ENCODE measurements at places on chromosomes 3 and 15.
A peak's percentile ranks its signal among the peaks of the same experiment; 100 is the strongest.

- peak; percentile 49 for DNase-seq
Observed at GRCh38 chr3:179526989-179527391, 35.7 kb upstream of the ACTL6A start.

DNA sequence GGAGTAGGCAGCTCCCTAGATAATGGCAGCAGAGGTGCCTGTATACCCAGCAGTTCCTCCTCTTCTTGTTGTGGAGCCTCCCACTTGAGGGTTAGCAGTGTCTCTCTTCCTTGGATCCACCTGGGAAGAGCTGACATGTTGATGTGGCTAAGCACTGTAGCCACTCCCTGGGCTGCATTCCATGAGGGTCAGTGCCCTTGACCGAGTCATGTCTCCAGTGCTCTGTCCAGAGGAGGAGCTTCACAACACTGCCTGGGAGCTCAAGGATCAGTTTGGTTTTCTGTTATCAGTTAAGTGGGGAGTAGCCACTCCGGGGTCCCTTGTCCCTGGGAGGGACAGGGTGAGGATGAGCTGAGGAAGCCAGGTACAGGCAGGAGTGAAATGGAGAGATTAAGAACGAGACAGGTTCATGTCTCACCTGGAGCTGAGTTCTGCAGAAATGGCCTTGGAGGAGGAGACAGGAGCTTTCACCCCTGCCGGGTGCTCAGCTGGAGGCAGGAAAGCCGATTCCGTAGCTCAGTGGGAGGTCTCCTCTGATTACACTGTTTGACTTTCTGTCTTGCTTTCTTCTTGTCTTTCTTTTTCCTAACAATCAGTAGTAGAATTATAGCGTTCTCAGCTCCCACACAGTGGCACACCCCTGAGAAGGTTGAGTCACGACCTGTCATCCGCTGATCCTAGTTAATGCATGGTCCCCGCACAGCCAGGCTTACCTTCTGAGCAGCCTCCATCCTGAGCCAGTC is 57.9 kb upstream of the SEC22A start:
- DNase-seq: peak; percentile 38

DNA sequence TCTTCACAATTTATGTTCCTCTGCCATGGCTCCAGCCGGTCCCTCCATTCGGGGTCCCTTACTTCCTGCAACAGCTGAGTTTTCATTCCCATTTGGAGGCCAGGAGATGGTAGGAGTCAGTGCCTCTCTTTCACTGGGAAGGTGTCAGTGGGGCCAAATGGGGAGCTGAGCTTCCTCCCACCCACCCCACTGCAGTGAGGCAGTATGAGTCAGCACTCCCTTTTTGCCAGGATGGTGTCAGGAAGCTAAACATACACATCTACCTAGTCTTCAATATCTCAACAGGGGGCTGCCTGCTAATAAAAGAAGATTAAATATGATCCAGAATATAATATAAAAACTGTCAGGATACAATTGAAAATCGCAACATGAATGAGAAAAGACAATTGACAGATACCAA is 12.7 kb upstream of the ACTC1 start:
- no peak for DNase-seq

- DNase-seq: no peak
Observed at GRCh38 chr3:130635285-130635684, 111.3 kb downstream of the PIK3R4 start.

GRCh38 chr3:29484633-29485032 is 203.8 kb downstream of the RBMS3 start:
- no peak for DNase-seq

DNA sequence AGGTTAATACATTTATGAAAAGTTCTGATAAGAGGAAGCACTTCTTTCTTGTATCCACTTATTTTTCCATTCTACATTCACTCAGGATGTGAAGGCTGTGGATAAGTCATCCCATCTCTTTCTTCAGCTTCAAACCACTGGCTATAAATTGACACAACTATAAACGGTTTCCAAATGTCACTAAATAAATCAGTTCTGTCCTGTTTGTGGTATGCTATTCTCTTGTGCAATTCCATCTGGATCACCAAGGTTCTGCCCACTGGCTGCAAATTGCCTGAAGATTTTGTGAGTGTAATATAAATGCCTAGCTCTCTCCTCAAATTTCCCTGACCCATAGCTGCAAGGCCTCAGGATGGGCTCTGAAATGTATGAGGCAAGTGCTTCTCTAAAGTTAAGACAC is 7.1 kb upstream of the LMOD3 start:
- no peak for DNase-seq

GRCh38 chr3:29552051-29552450 is 271.2 kb downstream of the RBMS3 start:
- no peak for DNase-seq

GRCh38 chr3:63824309-63824708 is 5.2 kb downstream of the C3orf49 start:
- no peak for DNase-seq

- DNase-seq: no peak
Observed at GRCh38 chr3:18300916-18301315, 124.2 kb downstream of the SATB1 start.

GRCh38 chr3:113055201-113055600 is 64.4 kb downstream of the GTPBP8 start:
- no peak for DNase-seq

DNA sequence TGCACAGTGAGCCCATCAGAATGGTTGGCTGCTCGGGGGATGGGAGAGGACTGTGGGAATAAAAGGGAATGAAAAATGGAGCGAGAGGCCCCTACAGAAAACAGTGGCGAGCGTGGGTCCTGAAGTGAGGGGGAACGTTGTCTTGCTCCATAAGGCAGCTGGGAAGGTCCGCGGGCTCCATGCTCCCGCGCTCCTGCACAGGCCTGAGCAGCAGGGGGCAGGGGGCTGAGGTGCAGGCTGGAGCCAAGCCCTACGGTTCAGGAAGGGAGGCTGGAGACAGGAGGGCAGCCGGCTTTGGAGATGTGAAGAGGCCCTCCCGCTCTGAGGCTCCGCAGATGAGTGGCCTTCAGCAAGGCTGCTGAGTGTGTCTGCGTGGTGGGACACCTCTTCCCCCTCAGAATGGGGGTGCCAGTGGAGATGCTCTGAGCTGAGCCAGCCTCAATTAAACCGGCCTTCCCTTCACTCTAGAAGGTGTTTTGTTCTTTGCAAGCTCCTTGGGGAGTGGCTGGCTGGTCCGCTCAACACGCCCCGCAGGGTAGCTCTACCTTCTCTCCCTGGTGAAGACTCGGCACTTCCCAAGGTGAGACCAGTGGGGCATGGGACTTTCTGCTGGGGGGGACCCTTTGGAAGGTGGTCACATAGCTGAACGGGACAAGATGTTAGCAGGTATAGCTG is 208.0 kb downstream of the XXYLT1 start:
- DNase-seq: no peak

GRCh38 chr3:192917028-192917403 is 640 bp downstream of the MB21D2 start:
- DNase-seq: no peak

- no peak for DNase-seq
Observed at GRCh38 chr15:70530503-70530902, 232.9 kb downstream of the UACA start.

- DNase-seq: no peak
Observed at GRCh38 chr3:81349816-81350340, 411.6 kb downstream of the GBE1 start.

GRCh38 chr3:186598108-186598784 is 14.6 kb upstream of the AHSG start:
- no peak for DNase-seq

- no peak for DNase-seq
Observed at GRCh38 chr3:30708472-30708871, 102.1 kb downstream of the TGFBR2 start.

DNA sequence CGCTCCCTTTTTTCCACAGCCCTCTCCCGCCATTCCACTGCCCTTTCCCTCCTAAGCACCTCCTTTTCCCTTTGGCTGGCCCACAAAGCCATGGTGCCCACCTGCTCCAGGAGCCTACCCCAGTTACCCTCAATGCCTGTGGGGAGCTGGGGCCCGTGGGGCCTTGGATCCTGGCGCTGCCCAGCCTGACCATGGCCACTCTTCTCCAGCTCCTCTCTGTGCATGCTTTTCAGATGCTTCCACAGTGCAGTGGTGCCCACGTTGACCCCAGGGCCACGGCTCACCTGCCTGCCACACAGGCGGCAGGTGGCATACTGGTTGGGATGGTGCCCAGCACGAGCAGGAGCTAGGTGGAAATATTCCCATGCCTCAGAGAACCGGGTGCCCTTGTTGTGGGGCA is 1.5 kb downstream of the ZBED2 start:
- DNase-seq: no peak

GRCh38 chr15:83443076-83443847 is 3.9 kb upstream of the SH3GL3 start:
- DNase-seq: no peak

DNA sequence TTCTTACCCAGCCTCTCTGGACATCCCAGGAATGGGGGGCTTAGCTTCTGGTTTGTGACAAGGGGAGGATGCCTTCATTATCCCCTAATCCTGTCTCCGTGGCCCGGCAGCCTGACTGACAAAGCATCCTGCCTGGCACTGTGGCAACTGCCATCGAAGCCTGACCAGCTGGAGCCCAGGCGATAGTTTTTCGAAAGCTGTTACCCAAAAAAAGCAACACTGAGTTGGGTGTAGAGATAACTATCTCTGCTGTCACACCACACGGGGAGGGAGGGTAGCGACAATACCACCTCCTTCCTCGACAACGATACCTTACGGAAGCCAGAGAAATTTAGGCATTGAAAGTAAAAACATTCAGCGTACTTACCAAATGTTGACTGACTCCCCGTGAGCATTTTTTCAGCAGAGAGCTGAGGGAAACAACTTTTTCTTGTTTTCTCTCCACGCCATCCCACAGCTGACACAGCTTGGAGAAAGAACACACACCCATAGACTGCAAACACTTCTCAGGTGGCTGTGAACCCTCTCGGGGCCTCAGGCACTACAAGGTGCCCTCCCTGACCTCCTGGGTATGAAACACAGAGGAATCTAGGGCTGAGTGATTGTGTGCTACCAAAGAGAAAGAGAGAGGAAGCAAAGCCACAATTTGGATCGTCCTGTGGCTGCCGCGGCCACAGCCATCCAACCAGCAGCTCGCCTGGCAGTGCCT is 361.9 kb upstream of the ICE2 start:
- DNase-seq: no peak

DNA sequence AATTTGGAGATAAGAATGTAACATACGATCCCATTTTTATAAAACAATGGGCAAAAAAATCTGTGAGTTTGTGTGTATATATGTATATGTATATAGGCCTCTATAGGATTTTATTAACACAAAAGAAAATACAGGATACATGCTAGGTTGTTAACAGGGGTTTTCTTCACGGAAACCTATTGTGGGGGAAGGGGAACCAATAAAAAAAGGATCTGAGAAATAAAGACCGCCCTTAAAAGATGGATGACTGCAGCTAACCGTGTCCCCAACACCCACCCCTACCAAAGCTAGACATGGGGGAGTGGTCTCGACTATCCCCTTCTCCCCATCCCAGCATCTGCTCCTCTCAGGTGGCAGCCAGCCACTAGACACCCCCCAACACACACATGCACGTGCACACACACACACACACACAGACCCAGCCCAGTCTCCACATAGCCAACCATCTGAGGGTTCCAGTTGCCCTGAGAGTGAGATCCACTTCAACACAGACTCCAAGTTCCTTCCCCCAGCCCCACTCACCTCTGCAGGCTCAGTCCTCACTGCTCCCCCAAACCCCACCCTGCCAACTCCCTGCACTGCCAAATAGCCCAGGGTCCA is 132.9 kb downstream of the TPRA1 start:
- no peak for DNase-seq

- DNase-seq: no peak
Observed at GRCh38 chr3:111852540-111852939, 6.5 kb upstream of the PHLDB2 start.
